Urothelium cell line (cell line): ENCODE measurements at places on chromosomes 11 and 22.
A peak's percentile ranks its signal among the peaks of the same experiment; 100 is the strongest.

DNA sequence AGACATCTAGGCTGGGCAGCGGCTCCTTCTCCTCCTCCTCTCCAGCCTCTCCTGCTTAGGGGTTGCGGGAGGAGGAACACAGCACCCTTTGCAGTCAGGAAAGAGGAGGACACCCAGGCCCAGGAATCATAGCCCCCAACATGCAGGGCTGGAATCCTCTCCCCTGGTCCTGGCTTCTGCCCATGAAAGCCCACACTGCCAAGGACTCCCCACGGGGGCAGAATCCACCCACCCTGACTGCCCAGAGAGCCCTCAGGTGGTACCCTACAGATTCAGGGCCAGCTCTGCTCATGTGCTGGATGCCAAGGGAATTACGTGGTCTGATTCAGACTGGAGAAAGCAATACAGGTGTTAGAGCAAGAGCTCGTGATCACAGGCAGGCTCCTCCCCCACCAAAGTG lies 4.5 kb downstream of the ESS2 start:
- DNase-seq = no peak

- DNase-seq = no peak
Observed at GRCh38 chr22:29231971-29232959, 26.6 kb downstream of the EMID1 start.

- no peak for DNase-seq
Observed at GRCh38 chr22:41445129-41446056, 1.2 kb downstream of the TOB2 start.

DNA sequence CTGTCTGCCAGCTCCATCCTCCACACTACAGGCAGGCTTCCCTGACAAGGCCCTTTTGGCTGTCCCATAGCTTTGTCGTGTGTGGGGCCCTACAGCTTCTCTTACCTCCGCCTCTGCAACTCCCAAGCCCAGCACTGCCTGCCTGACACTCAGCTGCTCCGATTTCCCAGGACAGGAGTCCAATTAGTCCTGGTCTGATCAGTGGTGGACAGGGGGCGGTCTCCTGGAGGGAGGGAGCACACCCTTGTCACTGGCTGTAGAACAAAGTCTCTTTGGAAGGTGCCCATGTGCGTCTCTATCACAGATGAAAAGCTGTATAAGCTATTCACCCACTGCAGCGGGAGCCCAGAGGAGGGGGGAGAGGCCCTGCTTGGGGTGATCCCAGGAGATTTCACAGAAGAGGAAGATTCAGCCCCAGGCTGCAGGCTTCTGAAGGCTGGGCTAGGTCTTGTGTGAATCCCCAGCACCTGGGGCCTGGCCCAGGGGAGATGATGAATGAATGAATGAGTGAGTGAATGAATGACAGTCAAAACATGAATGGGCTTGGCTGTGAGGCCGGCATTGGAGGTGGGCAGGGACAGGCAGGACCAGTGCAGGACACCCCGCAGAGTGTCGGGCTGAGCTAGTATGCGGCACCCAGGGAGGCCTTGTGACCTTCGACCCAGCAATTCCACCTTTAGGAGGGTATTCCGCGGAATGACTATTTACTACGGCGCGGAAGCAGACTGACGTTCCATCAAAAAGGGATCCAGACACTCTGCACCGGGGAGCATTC lies 142.4 kb downstream of the CACNA1I start:
- DNase-seq = no peak

GRCh38 chr22:44710474-44711240 lies 8.7 kb downstream of the PRR5 start:
- DNase-seq = no peak

GRCh38 chr11:11973866-11974265 lies 34.6 kb downstream of the DKK3 start:
- DNase-seq = no peak

GRCh38 chr11:126561327-126561893 lies 205.9 kb downstream of the ST3GAL4 start:
- peak; percentile 35 for DNase-seq

GRCh38 chr11:72363112-72363511 lies 71.2 kb downstream of the CLPB start:
- DNase-seq = no peak

GRCh38 chr11:75022759-75023396 lies 34.1 kb downstream of the NEU3 start:
- peak; percentile 87 for DNase-seq

DNA sequence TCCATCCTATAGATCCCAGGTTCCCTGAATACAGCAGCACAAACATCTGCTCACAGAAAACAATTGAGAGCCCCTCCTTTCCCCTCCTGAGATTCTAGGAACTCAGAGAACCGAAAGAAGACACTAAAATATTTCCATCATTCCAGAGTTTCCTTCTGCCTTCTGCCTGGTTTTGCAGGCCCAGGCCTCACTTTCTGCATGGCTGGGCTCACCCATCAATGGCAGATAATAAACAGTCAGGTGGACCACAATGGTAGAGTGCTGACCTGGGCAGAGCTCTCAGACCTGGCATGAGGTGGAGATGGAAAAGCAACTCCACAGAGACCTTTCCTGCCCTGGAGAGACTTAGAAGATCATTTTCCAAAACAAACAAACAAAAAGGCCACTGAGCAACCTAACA lies 389.1 kb downstream of the NXPE2 start:
- DNase-seq = no peak

DNA sequence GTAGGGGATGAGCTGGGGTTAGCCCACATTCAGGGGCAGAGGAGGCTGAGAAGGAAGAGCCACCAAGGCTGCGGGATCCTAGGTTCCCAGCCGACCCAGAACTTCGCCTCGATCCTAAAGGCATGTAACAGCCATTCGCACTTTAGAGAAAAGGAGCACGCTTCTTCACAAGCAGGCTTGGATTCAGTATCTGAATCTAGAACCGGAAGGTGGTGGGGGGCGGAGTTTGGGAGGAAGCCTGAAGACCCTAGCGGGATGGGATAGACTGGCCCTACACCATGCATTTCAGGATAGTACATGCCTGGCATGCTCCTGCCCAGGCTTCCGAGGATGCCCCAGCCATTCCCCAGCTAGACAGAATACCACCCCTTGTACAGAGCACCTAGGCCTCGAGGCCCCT lies 4.4 kb downstream of the SCARF2 start:
- no peak for DNase-seq

GRCh38 chr11:16404781-16405285 lies 48.5 kb upstream of the SOX6 start:
- no peak for DNase-seq
